ENCODE measurements at places on chromosomes 2 and 18.

DNA sequence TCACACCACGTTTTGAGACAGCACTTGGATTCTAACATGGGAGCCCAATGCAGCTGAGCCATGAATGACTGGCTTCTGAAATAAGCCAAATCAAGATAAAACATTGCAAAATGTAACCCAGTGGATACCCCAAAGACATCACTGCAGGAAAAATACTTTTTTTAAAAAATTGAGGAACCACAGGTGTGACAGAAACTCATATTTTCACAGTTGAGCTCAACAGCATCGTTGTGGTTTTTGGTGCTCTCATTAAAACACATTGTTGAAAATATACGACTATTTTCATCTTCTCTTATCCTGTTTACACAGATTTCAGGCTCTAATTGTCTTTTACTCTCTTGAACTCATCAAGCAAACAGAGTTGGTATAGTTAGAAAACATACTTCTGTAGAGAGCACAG, 429.3 kb upstream of the VRK2 start:
- DNase-seq: no peak

- DNase-seq: no peak
These were observed 143.1 kb upstream of the CTAGE1 start for GRCh38 chr18:22560797-22561196.

DNA sequence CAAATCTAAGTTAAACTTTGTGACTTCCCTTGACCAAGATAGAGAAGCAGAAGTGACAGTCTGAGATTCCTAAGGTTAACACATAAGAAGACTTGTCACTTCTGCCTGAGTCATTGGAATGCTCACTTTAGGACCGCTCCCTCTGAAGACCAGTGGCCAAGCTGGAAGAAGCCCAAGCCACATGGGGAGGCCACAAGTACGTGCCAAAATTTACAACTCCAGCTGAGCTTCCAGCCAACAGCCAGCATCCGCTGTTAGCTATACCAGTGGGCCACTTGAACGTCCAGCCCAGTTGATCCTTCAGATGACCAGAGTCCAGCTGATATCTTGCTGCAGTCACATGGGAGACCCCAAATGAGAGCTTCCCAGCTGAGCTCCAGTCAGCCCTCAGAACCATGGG, 18.1 kb upstream of the ANTXR1 start:
- no peak for DNase-seq

DNA sequence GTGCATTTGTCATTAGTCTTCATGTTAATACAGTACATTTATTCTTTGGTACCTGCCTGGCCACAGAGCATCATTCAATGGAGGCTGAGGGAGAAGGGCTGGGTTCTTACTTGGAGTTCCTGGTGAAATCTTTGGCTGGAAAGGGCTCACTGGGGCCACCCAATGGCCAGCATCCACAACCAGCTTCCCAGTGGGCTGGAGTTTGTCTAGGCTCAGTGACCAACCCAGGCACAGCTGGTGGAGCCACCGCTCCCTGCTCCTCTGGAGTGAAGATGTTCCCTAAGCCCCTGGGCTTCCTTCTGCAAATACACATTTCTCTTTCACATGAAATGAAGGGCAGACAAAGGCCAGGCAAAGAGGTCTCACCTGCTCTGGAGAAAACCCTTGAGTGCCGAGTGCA, 34.4 kb downstream of the EHD3 start:
- DNase-seq: no peak

- no peak for DNase-seq
These were observed 13.3 kb downstream of the TUBB6 start for GRCh38 chr18:12321333-12321732.

GRCh38 chr2:20430035-20430434, 16.8 kb upstream of the RHOB start:
- DNase-seq: no peak

- DNase-seq: no peak
These were observed 44.6 kb downstream of the TMEFF2 start for GRCh38 chr2:192150166-192150565.

All from NCI-H345 (cell line).